ENCODE measurements at places on chromosomes 2 and 18.

- DNase-seq = no peak
These were observed 17.3 kb downstream of the CIB4 start for GRCh38 chr2:26623541-26624495.

DNA sequence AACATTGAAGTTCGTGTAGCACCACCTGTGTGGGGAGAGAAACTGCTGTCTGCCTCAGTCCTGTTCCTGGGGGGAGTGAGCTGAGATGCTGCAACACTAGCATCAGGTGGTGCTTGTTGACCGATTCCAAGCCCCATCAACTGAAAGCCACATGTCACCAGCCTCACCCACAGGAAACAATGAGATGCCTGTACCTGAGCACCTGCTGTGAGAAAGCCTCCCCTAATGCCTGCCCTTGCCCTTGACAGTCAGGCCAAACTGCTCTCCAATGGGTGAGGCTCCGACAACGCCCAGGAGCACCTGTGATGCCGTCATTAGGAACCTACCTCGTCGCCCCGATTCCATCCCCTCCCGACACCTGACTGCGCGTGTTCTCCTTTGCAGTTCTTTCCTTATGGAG lies 104.6 kb downstream of the SMC6 start:
- no peak for DNase-seq

- no peak for DNase-seq
These were observed 485.1 kb upstream of the CDH7 start for GRCh38 chr18:65265761-65266160.

GRCh38 chr18:48181857-48182256 lies 227.3 kb downstream of the ZBTB7C start:
- no peak for DNase-seq

GRCh38 chr2:205714789-205715720 lies 32.8 kb downstream of the NRP2 start:
- no peak for DNase-seq

DNA sequence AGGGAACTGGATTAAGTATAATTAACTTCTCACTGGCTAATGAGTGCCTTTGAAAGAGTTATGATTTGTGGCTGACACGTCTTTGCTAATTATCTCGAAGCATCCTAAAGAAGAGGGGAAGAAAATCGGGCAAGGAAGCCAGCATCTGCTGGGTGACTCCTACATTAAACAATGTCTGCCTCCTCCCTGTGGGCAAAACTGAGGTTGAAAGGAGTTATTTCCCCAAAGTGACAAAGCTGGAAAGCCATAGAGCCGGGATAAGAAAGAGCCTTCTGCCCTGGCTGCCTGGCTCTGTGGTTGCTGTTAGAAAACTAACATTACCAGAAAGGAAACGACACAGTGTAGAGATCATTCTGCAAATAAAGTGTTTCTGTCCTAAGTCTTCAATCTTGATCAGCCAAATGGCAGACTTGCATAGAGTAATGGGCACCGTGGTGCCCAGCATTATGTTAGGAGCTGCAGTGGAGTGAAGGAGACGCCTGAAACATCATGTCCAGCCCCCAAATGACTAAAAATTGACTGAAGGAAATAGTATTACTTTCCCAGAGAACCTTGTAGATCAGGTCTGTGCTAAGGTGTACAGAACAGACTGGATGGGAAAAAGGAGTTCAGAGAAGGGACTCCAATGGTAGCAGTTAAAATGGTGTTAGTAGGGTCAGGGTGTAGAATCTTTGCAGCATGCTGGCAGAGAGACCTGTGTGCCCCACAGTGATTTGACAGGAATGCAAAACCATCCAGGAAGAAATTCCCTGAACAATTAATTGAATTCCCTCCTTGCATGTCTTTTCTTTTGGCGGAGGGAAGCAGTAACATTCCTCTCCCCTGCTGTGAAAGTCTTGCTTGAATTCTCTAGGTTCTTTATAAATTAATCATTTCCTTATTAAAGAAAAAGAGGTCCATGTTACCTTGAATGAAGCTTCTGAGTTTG lies 44.4 kb downstream of the ALPK2 start:
- no peak for DNase-seq

GRCh38 chr2:80531319-80531718 lies 226.8 kb upstream of the LRRTM1 start:
- DNase-seq = no peak

GRCh38 chr2:156317631-156318030 lies 14.9 kb downstream of the NR4A2 start:
- DNase-seq = no peak

DNA sequence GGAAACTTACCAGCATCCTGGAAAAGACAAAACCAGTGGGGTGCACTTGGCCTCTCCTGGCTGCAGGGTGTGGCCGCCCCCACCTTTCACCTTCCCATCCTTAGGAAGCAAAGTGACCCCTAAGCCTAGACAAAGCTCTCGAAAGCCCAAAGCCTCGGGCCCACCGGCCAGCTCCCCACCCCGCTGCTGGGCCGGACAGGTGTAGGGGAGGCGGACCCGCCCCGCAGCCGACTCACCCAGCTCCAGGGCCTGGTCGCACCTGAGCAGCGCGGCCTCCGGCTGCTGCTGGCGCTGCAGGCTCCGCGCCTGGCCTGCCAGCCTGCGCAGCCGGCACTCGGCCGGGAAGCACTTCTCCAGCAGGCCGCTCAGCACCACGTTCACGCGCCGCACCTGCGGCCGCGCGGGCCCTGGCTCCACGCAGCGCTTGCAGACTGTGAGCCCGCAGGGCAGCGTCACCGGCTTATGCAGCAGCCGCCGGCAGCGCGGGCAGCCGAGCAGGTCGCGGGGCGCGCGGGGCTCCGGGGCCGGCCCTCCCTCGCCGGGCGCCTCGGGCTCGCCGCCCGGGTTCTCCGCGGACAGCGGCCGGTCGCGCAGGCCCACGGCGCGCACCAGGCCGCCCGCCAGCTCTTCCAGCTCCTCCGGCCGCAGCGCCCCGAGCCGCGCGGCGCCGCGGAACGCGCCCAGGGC lies 979 bp downstream of the LONRF2 start:
- DNase-seq = no peak

GRCh38 chr18:45745817-45746461 lies 22.0 kb downstream of the SLC14A1 start:
- DNase-seq = no peak

Data from activated CD4-positive, alpha-beta memory T cell treated with anti-CD3 and anti-CD28 coated beads, Interleukin-2, amount 10 ng/mL, durations not matched to agents 7 days and 5 days (primary cell).